Glomerular endothelial cell (primary cell): ENCODE measurements at places on chromosomes 2 and 18. TPM values are rescaled to one million over a fixed set of nuclear protein-coding genes. Genes with fewer than 3 reads are reported as not detected.

Gene UGT1A3
- not detected in 2 replicates for total RNA-seq

Gene NEURL3
- 0.68 and 7.0 TPM in 2 replicates for total RNA-seq

Gene ERBB4
- total RNA-seq = 0.05 and 0.18 TPM in 2 replicates

Gene FOXD4L1
- total RNA-seq = 0.05 TPM in 1 of 2 replicates, not detected in the other

Gene INPP5D
- total RNA-seq = 26.2 and 46.3 TPM in 2 replicates

Gene CNDP1
- total RNA-seq = not detected in 2 replicates

Gene C2orf66
- total RNA-seq = 0.39 and 1.1 TPM in 2 replicates

Gene EDAR
- 0.05 TPM in 1 of 2 replicates, not detected in the other for total RNA-seq

DNA sequence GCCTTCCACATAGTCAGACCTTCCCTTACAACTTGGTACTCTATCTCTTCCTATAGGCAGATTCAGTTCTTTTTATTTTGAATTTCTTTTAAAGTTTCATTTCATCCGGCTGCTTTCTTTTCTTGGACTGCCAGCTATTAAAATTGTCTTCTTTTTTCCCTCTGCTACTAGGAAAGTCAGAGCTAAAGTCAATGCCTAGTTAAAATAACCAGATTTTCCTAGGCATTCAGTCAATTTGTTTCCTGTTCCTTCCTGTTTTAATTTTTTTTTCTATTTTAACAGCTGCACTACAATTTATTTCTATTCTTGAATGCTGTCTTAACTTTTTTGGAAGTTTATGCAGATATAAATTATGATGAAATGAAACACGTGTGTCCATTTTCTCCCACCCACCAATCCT, 84.8 kb downstream of the EVA1A start:
- no peak for DNase-seq

GRCh38 chr2:621303-622099, 55.7 kb downstream of the TMEM18 start:
- DNase-seq = no peak

DNA sequence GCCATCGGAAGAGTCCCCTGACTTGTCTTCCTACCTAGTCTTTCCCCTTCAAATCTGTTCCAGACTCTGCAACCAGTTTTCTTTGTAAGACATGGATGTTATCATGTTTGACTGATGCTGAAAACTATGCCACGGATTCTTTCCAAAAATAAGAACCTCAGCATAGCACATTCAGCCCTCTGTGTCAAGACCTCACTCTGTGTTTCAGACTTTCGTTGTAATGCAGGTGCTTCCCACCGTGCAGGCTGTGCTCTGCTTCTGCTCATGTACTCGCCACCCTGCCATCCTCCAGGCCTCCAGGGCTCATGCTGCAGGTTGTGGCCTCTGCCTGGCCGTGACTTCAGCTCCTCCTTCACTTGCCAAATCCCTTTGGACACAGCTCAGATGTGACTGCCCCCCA, 347.0 kb upstream of the RAB12 start:
- DNase-seq = no peak

- no peak for DNase-seq
Measured at GRCh38 chr2:215771241-215771640, 242.1 kb downstream of the MREG start.

DNA sequence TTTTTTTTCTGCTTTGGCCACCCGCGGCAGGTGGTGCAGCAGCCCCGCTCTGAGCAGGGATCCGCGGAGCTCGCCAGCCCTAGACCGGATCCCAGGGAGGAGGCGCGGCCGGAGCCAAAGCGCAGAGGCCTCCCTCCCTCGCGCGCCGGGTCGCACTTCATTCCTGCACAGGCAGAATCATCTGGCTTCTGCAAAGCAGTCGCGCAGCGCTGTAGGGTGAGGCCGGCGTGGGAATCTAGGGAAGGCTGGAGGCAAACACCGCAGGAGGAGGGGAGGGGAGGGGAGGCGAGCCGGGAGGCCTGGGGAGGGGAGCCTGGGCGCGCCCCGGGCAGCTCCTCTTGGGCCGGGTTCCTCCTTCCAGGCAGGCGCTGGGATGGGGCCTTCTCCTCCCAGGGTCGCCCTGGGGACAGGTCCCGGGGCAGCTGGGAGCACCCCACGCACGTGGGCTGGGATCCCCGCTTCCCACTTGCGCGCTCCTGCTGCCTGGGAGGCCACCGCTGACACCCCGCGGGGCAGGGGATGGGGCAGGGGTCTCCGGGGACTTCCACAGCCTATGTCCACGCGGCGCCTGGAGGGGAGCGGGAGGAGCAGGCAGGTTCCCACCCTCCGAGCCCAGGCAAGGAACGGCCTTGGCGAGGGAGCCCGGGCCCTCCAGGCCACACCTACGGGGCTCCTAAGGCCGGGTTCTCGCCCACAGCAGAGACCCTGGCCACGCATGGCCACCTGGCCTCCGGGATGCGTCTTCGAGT, 45.0 kb downstream of the MBP start:
- no peak for DNase-seq

DNA sequence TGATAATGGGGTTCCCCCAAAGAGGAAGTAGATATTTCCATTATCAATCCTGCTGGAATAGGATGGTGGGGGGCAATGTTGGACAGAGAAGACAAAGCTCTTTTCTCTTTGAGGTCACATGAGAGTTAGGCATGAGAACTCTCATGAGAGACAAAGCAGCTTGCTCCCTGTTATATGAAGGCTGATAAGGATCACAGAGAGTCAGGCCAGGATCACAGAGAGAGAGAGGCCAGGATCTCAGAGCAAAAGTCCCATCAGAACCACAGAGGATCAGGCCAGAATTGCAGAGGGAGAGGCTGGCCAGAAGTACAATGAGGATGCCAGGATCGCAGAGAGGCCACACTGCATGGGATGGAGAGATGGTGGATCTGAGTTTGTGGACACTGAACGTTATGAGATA, 457.1 kb downstream of the LPIN1 start:
- DNase-seq = no peak

DNA sequence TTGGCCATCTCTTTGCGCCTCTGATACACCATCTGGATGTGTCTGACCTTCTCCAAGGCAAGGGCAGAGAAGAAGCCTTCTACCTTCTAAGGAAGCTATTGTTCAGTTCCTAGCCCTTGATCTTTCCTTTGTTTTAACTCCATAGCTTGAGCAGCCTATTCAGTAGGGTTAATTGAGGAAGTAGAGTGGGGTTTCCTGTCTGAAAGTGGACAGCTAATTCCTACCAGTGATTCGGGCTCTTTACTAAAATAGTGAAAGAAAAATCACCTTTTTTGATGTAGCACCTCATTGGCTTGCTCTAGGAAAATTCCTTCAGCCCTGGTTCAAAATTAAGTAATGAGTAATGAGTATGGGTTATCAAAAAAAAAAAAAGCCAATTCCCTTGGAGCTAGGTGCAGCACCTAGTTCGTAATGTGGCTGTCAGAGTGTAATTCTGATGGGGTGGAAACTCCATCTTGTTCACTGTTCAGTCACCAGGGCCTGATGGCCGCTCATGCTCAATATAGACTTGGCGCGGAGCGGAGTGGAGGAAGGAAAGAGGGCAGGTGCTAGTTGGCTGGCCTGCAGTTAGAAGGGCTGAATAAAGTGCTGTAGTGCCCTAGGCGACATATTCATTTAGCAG, 2.9 kb upstream of the MGAT5 start:
- no peak for DNase-seq

DNA sequence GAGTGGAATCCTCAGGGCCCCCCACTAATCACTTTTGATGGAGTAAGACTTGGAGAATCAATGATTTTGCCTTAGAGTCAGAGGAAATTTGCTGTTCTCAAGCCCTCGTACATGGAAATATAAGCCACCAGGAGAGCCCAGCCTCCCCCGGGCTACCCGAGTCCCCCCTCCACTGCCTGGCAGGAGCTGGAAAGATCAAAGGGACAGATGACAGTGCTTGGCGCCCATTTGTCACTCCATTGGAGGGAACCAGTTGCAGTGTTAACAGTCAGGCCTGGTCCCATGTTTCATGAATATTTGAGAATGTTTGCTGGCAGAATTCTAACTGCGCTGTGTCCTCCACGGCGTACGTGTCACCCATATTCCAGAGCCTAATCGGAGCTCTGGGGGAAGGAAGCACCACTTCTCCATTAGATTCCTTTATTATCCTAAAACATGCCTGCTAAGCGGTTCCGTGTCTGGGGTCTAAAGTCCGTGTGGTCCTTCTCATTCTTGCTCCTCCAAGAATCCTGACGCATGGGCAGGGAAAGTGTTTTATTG, 202.4 kb downstream of the KLHL29 start:
- no peak for DNase-seq

DNA sequence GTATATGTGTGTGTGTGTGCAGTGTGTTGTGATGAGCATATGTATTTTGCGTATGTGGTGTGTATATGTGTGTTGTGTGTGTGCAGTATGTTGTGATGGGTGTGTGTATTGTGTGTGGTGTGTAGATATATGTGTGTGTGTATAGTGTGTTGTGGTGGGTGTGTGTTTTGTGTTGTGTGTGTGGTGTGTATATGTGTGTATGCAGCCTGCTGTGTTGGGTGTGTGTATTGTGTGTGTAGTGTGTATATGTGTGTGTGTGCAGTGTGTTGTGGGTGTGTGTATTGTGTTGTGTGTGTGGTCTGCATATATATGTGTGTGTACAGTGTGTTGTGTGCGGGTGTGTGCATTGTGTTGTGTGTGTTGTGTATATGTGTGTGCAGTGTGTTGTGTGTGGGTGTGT, 23.9 kb downstream of the ACKR3 start:
- no peak for DNase-seq
